ENCODE measurements at places on chromosomes 6 and 20. TPM values are rescaled to one million over a fixed set of nuclear protein-coding genes. Genes with fewer than 3 reads are reported as not detected.

DNA sequence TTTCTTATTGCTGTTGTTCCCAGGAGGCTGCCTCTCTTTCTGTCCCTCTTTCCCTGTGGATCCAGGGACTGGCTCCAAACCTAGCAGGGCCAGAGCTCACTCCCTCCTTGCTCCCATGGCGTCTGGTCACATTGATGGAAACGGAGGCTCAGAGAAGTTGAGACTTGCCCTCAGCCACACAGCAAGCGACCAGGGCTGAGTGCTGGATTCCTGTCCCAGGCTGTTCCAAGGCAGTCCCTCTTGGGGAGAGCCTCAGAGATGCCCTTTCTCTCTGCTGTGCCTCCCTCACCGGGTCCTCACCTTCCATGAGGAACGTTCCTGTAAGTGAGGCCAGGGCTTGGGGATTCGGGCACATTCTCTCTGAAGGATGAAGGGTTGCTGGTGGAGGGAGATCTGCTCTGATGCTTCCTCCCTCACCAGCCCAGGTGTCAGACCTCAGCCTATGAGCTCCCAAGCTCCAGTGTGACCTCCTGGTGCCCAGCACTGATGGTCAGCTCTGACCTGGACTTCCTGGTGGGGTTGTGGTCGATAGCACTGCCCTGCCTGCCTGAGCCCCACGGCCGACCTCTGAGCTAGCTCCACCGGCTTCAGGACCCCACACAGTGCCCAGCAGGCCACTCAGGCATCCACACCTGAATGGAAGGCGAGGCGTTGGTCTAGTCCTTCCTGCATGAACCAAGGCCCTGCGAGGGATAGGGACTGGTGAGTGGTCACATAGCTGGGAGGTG is 26.8 kb downstream of the SUN5 start:
- DNase-seq = no peak

Gene SMOC2
- total RNA-seq = 29.6 TPM

GRCh38 chr6:1208876-1209275 is 103.0 kb upstream of the FOXQ1 start:
- no peak for DNase-seq

Gene RAET1L
- 3.2 TPM for total RNA-seq

DNA sequence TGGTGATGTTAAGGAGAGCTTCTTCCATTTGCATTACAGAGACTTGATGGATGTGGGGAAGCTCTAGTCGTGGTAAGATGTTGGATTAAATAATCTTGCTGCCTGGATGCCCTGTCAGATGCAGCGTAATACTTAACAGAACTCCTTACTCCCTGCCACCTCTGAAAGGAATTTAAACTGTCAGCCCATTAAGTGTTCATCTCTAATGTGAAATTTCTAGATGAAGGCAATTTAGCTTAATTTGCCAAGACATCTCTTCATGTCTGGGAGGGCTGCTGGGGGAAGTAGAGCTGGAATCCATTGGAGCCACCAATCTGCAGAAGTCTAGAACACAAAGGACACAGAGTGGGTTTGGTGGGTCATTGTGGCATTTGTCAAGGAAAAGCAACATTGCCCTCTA is 64.4 kb downstream of the SOBP start:
- DNase-seq = no peak

Gene RSPH9
- total RNA-seq = not detected

GRCh38 chr6:37362101-37362828 is 8.5 kb downstream of the RNF8 start:
- DNase-seq = no peak

Gene DNAH8
- total RNA-seq = not detected

DNA sequence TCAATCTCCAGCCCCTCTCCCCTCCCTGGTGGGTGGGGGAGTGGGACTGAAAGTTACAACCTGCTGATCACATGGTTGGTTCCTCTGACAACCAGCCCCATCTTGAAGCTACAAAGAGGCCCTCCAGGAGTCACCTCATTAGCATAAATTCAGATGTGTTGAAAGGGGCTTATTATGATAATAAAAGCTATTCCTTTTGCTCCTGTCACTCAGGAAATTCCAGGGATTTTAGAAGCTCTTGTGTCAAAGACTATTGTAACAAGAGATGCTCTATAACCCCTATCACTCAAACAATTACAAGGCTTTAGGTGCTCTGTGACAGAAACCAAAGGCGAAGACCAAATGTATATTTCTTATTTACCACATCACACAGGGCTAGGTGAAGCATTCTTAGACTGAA is 30.1 kb upstream of the MBOAT1 start:
- no peak for DNase-seq

DNA sequence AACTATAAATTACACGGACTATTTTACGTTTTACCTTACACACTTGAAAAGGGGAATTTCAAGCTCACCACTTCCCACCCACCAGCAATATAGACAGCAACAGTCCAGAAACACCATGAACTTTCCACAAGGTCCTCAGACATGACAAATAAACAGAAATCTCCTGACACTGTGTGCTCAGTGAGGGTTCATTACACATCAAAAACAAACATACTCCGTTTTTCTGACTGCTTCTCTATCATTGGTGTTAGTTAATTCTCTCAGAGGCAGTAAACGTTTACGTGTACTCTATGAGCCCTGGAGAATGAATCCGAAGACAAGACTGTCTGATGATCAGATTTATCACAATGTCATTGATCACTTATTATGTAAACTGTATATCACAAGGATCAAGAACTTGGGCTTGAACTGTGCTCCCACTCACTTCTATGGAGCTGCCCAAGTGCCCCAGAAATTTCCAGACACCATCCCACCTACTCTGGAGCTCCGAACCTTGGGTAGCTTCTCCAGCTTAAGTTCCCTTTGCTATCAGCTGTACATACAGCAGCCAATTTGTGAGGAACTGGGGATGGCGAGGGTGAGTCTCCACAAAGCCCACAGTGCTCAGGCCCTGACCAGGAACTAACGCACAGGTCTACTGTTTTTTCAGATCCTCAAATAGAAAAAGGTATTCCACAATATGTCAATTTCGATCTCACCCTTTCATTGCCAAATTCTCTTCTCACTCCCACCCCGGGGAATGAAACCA is 86.0 kb downstream of the ALDH8A1 start:
- DNase-seq = no peak

DNA sequence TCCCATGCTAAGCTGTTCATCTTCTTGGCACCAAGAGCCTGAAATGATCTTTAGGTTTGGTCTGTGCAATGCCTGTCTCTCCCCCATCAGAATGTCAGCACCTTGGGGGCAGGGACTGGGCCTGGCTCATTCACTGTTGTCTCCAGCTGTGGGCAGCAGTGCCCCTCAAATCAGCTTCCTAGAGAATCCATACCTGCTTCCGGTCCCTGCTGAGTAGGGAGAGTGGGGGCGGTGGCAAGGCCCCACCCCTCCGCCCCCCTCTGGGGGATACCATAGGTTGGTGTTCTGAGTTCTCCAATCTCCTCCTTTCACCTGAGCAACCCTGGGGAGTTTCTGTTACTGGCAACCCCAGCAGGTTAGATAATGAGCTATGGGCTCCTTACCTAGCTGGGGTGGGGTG is 19.2 kb upstream of the SPDEF start:
- DNase-seq = no peak

GRCh38 chr6:54071821-54072340 is 39.4 kb upstream of the MLIP start:
- no peak for DNase-seq

GRCh38 chr6:38171997-38172738 is 352.6 kb downstream of the ZFAND3 start:
- DNase-seq = no peak

DNA sequence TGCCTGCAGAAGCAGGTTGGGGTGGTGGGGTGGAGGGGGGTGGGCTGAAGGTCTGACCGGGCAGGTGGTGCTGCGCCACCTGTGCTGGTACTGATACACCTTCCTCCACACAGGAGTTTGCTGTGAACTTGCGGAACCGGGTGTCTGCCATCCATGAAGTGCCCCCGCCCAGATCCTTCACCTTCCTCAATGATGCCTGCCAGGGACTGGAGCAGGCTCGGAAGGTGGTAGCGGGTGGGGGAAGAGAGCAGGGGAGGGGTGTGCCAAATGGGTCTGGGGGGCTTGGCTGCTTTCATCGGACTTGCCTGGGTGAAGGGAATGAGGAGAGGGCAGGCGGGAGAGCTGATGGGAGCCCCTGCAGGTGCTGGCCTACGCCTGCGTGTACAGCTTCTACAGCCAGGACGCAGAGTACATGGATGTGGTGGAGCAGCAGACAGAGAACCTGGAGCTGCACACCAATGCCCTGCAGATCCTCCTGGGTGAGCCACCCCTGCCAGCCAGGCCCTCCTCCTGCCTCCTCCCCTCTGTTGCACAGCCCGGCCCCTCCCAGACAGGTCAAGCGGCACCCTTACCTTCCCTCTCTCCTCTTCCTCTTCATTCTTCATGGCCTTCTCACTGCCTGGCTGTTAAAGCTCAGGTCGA is 6.7 kb downstream of the DNPH1 start:
- no peak for DNase-seq

Gene ULBP2
- 0.47 TPM for total RNA-seq

GRCh38 chr6:36020154-36020553 is 4.3 kb downstream of the SLC26A8 start:
- no peak for DNase-seq

DNA sequence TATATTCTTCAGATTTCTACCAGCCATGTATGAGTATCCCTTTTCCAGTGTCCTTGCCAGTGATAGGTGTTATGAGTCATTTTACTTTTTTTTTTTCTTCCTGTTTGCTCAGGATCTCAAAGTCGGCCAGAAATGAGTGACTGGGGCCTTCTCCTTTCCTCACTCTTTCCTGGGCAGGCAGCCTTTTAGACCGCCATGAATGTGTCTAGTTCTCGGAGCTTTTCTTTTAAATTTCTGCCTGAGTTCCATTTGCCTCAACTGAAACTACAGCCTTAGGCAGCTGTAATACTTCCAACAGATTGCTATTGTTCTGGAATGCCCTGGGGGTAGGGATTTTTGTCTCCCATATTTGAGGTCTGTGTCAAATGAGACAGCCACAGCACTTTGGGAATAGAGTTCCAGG is 83.7 kb downstream of the STXBP5 start:
- DNase-seq = no peak

All from colonic mucosa (tissue), 4 donors.